ENCODE measurements at places on chromosomes 12 and 14.

DNA sequence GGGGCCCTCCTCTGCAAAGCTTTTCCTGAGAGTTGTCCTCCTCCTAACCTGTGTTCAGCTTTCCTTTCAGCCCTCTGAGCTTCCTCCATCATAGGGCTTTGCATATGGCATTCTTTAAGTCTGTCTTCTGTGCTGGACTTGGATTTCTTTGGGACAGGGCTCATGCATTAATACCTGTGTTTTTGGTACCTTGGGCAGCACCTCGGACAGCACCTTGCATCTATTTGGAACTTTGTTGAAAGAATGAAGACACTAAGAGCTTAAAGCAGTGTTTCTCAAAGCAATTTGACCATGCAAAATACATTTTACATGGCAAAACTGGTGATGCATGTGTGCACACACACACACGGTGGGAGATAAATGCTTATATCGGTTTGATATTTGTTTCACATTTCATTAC lies 115.0 kb upstream of the SRRM4 start:
- no peak for DNase-seq

GRCh38 chr14:100850841-100851585 lies 25.1 kb downstream of the MEG3 start:
- DNase-seq = peak; percentile 72

DNA sequence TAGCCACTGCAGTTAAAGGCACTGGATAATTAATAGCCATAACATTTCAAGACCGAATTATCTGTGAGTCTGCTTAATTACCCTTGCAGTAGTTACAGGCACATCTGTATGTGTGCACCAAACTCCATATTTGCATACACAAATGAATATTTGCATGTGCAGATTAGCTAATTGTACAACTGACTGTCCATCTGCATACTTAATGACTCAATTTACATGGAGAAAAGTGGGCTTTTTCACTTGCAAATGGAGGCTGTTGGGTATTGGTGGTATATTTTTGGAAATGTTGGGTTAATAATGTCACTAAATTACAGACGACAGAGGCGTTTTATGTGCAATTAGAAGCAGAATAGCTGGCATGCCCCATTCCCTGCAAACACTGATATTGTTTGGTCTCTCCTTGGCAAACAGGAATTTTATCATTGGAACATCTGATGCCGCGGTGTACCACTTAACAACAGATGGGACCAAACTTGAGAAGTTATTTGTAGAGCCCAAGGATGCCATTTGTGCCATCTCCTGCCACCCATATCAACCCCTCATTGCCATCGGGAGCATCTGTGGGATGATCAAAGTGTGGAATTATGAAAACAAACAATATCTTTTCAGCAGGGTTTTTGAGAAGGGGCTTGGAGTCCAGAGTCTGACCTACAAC lies 39.6 kb downstream of the CFAP251 start:
- DNase-seq = no peak

GRCh38 chr12:108947097-108947496 lies 67.2 kb downstream of the DAO start:
- DNase-seq = no peak

- no peak for DNase-seq
Observed at GRCh38 chr12:47938093-47938492, 25.3 kb upstream of the TMEM106C start.

DNA sequence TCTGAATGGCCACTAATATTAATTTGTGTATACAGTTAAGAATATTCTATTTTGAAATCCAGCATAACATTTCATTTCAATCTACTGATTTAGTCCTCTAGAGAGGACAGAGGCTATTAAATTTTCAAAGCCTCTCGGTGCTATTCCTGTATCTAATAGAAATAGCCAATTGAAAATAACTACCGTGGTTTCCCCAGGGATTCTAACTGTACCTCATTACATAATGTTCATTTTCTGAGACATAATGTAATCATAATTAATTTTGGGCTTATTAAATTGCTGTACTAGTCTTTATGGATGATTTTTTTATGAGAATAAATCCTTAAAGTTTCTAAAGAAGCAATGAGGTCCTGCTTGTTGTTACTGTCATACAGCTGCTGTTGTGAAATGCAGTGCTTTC lies 38.6 kb upstream of the ACSS3 start:
- no peak for DNase-seq

GRCh38 chr12:67662910-67663538 lies 14.5 kb downstream of the DYRK2 start:
- DNase-seq = no peak

GRCh38 chr14:106823552-106823951 lies 1297.2 kb downstream of the TMEM121 start:
- DNase-seq = no peak

DNA sequence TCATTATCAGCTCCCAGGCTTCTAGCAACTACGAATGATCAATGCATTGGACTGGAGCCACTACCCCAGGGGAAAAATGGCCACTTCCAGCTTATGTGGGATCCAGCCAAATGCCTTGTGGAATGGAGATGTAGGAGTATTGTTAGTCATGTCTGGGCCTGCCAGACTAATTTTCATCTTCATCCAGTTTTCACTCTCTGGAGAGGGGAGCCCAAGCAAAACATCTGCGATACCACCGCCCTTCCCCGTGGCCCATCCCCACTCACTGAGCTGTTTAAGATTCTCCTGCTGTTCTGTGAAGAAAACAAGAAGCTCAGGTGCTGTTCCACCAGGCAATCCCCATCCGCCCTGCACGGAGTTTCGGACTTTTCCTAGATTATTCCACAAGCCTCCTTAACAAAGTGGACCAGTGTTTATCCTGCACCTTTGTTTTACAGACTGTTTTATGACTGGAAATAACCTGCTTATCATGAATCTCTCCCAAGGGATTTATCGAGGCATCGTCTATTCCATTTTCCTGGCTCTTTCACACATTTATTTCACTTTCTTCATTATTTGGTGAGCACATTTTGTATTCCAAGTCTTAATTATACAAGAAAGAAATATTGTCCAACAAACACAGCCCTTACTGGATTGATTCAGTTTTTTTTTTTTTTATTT lies 35.5 kb upstream of the MAX start:
- DNase-seq = no peak

GRCh38 chr12:89576572-89577220 lies 50.8 kb upstream of the POC1B start:
- DNase-seq = no peak

GRCh38 chr12:9107542-9107873 lies 8.2 kb downstream of the A2M start:
- DNase-seq = no peak

DNA sequence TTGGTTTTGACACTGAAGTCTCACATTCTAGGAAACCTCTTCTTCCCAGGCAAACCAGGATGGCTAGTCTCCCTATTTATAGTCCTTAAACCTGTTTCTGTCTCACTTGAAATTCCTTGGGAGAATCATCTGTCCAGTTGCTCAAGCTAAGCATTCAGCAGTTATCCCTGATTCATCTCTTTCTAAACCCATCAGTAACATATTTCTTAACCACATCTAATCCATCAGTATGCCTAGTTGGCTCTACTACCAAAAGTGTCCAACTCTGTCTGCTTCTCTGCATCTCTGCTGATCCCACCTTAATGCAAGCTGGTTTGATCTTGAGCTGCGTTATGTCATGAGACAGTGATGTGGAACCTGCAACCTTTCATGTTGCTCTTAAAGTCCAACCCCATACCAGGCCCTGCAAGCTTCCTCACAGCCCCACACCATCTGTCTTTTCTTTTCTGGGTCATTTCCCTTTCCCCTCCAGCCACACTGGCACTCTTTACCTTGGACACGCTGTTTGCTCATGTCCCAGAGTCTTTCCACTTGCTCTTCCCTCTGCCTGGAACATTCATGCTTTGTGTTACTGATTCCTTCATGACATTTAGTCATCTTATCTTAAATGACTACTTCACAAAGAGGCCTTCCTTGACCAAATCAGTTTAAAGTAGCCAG lies 380.8 kb upstream of the RGS6 start:
- no peak for DNase-seq

GRCh38 chr12:68743356-68743755 lies 2.6 kb upstream of the SLC35E3 start:
- DNase-seq = no peak

DNA sequence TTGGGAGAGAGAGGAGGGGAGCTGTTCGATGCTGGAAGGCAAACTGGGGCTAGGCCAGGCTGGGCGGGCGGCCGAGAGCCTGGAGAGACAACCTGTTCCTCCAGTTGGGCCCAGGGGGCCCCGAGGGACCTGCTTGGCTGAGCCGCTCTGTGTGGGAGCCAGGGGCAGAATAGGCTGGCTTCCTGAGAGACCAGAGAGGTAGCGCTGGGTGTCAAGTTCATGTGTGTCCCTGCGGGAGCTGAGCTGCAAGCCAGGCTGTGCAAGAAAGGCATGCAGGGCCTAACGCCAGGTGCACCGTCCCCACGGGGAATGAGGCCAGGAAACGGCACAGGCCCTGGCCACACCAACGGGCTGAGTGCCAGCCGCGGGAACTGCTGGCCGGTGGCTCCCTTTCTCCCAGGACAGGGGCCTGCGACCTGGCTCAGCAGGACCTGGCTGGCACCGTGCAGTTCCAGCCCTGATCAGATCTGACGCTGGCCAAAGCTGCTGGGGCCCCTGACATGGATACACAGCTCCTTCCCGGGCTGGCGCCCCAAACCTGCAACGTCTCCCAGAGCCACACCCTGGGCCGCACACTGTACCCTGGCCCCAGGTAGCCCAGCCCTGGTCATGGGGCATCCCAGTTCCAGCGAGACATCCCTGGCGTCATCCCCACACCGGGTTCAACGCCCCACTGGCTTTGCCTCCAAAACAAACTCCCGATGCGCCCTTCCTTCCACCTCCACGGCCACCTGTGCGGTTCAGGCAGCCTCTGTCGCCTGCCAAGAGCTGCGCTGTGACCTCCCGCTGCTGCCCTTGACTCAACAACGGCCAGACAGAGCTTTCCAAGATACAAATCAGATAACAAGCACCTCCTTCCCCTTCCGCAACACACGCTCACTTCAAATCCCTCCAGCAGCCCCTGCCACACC lies 65.0 kb downstream of the RFLNA start:
- no peak for DNase-seq

DNA sequence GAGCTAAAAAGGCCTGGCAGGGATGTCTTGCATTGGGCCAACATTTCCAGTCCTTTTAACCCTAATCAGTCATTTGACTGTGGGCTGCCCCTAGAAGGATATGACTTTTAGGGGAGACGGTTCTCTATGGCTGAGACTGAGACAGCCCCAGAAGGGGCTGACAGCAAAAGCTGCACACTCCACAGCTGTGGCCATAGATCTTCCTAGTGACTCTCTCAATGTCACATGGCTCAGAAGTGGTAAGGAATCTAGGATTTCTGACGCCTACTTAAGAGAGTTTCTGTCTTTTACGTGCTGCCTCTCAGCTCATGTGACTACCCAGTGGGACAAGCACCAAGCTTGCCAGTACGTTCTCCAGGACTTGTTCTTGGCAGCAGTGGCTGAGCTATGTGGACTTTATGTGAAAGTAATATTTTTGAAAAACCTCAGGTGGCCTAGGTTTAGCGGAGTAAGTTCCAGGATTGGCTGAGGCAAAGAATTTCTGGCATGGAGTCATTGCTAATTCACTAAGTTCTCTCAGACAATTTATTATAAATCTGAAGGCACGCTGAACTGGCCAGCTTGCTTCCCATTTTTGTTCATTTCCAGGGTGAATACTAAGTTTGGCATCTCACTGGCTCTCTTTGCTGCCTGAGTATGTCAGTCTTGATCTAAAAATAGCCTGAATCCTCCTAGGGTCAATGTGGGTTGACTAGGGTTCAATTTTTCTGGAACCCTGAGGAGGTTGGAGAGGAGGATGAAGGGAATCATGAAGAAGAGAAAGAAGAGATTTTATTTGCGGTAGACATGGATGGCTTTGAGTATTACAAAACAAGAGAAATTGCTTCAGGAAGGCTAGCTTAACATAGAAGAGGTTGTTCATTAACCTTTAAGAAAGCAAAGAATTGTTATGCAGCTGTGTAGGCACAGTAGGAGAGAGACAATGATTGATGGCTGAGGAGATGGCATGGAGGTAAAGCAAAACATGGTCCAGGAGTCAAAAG lies 271.8 kb downstream of the AEBP2 start:
- no peak for DNase-seq

DNA sequence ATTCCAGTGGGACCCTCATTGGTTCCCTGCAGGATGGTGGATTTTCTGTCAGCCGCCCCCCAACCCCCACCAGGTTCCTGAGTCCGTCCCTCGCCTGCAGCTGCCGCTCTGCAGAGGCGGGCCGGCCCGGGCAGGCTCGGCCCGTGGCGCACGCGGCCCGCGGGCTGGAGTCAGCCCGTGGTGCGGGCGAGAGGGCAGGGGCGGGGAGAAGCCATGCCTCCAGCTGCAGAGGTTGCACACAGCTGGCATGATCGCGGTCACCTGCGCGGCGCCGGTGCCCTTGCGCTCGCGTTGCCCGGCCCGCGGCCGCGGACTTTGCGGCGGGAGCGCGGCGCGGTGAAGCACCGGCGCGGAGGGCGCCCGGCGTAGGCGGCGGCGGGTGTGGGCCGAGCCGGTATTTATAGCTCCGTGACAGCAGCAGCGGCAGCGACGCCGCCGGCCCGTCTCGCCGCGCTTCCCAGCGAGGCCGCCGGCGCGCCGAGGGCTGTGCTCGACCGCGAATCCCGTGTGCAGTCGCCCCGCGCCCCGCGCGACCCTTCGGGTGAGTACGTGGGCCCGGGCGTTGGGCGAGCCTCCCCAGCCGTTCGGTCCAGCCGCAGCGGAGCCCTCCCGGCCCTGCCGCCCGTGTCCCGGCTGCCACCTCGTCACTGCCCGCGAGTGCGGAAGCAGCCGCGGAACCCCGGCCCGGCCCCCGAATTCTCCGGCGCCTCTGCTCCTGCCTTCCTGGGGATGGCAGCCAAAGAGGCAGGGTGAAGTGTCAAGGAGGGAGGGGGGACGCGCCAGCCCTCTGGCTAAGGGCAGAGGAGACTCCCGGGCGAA lies at the start of gene TMEM117:
Gene TMEM117, plus strand, starts transcription at position 426 of the 819 bp plus-strand sequence.
- peak; percentile 50 for DNase-seq

DNA sequence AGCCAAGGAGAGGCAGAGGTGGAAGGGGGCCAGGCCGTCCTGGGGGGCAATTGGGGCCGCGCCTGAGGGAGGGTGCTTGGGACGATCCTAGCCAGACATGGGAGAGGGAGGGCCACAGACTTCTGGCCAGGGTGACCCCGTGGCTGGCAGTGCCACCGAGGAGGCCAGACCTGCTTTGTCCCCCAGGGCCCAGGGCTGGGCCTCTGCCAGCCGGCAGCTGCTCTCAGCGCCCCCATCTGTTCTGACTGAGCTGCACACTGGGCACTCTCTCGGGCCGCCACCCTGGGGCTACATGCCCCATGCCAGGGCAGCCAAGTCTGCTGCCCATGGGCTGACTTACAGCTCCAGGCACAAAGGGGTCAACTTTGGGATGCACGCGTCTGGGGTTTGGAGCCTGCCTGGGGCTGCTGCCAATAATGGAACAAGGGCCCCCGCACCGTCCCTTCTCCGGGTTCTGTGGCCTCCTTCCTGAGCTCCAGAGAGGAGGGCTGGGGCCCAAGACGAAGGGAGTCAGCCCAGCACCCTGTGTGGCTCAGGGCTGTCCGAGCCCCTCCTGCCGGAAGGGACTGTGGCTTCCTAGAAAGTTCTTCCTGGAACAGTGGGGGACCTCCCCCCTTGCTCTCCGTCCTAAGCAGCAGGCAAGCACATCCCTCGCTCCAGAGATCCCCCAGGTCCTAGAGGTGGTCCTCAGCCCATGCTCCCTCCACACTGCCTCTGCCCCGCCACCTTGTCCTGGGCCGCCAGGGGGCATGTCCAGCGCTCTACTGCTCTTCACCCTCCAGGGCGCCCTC lies 1.1 kb downstream of the ADSS1 start:
- DNase-seq = no peak

GRCh38 chr12:92034858-92035401 lies 110.7 kb downstream of the BTG1 start:
- DNase-seq = peak; percentile 21

GRCh38 chr12:54829511-54829910 lies 24.8 kb upstream of the MUCL1 start:
- DNase-seq = no peak

Measured in effector CD4-positive, alpha-beta T cell (primary cell).